ENCODE measurements at places on chromosomes 4 and X.

- DNase-seq, result no peak
Observed at GRCh38 chr4:38464328-38464727, 199.7 kb upstream of the KLF3 start.

- no peak for DNase-seq
Observed at GRCh38 chr4:56372774-56373173, 14.5 kb downstream of the AASDH start.

- DNase-seq, result no peak
Observed at GRCh38 chr4:75229806-75230570, 284.2 kb downstream of the RCHY1 start.

DNA sequence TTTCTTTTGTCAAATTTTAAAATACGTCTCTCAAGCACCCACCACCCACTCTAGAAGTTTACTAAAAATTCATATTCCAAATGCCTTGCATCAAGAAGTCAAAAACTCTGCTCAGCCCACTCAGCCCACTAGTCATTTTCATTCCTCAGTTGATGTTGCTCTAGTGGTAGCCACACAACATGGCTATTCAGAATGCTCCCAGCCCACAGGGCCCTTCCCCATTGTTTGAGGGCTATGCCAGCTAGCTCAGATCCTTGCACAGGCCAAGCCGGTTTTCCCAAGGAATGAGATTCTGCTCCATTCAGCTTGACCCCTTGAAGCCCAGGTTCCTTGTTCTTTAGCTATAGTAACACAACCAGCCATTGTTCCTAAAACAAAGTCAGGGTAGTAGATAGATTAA, 297.5 kb upstream of the RASGEF1B start:
- no peak for DNase-seq

- no peak for DNase-seq
Observed at GRCh38 chrX:72495046-72495445, 77.6 kb downstream of the HDAC8 start.

GRCh38 chr4:144223149-144223548, 82.6 kb upstream of the GYPA start:
- DNase-seq, result no peak

GRCh38 chr4:168600796-168601583, 104.1 kb downstream of the PALLD start:
- no peak for DNase-seq

DNA sequence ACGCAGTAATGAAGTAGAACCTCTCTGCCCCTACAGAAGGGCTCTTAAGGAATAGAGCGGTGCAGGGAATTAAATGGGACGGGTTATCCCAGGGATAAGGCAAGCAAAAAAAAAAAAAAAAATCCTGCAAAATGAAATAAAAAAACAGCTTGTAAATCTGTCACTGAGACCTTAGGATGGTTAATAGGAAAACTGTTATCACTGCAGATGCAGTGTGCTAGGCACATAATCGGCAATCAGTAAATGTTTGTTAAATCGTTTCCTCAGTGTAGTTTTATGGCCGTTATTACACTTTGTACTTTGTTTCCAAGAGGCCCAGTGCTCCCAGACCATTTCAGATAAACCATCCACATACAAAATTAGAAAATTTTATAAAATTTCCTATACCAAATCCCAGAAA, 1.0 kb downstream of the HNRNPH2 start:
- no peak for DNase-seq

DNA sequence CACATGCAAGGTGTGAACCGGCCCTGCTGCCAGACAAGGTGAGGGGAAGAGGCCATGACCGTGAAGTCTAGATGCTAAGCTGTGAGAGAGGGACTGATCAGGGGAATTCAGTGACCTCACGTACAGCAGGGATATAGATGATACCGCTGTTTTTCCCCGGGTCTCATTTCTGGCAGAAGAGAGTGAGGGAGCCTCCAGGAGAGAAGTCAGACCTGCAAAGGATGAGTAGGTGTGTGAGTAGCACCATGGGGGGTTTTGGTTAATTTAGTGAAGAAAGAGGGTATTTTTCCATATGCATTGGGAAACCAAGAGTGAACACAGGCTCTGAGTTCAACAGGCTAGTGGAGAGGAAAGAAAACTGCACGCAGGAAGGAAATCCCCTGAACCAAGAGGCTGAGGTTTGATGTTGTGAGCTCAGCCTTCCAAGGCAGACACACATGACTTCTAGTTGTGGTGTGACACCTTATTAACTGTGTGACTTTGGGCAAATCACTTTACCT, 127.6 kb upstream of the GATB start:
- no peak for DNase-seq

GRCh38 chrX:66110112-66110511, 53.9 kb upstream of the HEPH start:
- no peak for DNase-seq

DNA sequence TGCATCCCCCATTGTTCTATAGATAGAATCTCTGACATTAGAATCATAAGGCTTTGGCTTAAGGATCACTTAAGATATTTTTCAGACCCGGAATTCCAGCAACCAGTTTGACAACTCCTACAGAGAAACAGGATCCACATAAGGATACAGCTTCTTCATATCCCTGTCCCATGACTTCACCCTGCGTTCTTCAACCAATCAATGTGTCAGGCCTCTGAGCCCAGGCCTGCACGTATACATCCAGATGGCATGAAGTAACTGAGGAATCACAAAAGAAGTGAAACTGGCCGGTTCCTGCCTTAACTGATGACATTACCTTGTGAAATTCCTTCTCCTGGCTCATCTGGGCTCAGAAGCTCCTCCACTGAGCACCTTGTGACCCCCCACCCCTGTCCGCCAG, 85.1 kb downstream of the MFAP3L start:
- DNase-seq, result no peak

- no peak for DNase-seq
Observed at GRCh38 chr4:89305712-89306437, 1.7 kb downstream of the GPRIN3 start.

GRCh38 chrX:54042609-54043021, 1.7 kb downstream of the PHF8 start:
- peak; percentile 55 for DNase-seq

DNA sequence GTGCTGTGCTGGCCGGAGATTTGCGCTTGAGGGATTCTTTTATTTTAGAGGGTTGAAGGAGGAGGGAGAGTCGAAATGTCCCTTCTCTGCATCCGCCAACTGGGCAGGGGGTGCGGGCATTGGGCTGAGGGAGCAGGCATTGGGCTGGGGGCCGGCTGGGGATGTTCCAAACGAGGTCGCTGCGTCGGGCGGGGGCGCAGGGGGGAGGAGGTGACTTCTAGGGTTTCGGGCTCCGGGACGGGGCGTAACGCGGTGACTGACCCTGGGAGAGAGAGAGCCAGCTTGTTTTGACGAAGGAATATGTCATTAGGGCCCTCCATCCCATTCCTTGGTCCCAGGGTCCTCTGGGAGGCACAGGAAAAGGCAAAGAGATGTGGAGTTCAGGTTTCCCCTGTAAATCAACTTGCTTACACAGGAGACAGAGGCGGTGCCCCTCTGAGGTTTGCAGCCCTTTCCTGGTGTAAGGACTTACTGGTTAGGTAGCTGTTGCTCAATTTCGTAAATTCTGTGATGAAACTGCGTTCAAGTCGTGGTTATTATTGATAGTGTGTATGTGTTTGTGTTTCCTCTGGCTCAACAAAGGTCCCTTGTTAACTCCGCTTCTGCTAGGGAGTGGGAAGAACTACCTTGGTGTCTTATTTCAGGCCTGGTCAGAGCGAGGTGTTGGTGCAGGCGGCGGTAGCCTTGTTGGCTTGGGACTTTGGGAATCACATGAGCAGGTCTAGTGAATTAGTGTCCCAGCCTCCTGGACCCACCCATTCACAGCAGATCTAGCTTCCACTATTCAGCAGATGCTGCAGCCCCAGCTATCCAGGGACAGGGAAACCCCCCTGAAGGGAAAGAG, 716 bp downstream of the FHIP1A start:
- no peak for DNase-seq

GRCh38 chr4:37516057-37516775, 170.0 kb downstream of the RELL1 start:
- no peak for DNase-seq

DNA sequence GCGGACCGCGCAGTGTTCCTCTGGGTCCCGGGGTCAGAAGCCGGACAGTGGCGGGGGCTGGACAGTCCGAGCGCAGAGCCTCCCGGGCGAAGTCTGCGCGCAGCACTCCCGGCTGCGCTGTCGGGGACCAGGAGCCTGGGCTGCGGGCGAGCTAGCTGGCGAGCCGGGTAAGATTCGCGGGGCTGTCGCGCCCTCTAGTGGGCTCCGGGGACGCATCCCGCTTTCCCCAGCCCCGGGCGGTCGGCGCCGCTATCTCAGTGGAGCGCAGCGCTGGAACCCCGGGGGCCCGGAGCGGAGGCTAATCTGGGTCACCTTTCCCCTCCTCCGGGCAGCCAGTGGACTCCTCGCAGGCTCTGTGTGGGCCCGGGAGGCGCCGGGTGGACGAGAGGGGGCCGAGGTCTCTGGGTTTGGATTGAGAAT, 4.2 kb downstream of the PDGFRA start:
- peak; percentile 88 for DNase-seq

- DNase-seq, result no peak
Observed at GRCh38 chr4:168101026-168101425, 8.7 kb downstream of the ANXA10 start.

GRCh38 chrX:99142745-99143144, 1267.3 kb downstream of the PCDH19 start:
- DNase-seq, result no peak

Data from activated T-cell treated with anti-CD3 and anti-CD28 coated beads, Interleukin-2, amount 50 U/mL, for 24 hours (primary cell).